T-helper 2 cell (primary cell): ENCODE measurements at places on chromosomes 5 and 9.

DNA sequence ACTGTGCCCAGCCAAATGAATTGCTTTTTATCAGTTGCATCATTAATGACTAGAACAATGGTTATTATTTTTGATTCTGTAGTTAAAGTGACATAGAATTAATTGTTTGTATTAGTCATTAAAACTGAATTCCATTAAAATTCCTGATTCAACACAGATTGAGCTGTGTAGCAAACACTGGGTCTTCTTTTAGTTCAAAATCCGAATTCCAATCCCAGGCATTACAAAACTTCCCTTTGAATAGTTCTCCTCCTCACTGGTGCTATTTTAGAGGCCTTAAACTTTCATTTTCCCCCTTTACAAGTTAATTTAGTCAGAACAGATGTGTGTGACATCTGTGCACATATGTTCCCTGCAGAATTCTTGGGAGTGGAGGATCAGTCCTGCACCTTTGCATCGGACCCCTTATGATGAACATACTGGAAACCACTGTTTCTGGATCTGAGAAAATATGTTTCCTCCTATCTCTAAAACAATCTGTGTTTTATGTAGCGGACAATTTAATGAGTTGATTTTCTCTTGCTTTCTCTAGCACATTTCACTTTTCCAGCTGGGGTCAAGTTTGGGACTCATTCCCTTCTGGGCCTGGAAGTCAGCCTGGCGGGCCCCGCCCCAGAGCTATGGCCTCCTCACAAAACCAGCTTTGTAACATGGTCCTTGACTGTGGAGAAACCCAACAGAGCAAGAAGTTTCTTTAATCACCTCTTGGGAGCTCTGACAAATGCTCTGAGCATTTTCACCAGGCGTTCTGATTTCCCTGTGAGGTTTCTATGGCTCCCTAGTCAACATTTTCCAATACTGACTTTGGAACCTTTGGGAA is 87.9 kb upstream of the MAMDC2 start:
- DNase-seq = no peak

GRCh38 chr9:98951967-98952366 is 8.3 kb downstream of the COL15A1 start:
- no peak for DNase-seq

GRCh38 chr5:179311581-179311980 is 33.7 kb downstream of the ADAMTS2 start:
- DNase-seq = no peak

DNA sequence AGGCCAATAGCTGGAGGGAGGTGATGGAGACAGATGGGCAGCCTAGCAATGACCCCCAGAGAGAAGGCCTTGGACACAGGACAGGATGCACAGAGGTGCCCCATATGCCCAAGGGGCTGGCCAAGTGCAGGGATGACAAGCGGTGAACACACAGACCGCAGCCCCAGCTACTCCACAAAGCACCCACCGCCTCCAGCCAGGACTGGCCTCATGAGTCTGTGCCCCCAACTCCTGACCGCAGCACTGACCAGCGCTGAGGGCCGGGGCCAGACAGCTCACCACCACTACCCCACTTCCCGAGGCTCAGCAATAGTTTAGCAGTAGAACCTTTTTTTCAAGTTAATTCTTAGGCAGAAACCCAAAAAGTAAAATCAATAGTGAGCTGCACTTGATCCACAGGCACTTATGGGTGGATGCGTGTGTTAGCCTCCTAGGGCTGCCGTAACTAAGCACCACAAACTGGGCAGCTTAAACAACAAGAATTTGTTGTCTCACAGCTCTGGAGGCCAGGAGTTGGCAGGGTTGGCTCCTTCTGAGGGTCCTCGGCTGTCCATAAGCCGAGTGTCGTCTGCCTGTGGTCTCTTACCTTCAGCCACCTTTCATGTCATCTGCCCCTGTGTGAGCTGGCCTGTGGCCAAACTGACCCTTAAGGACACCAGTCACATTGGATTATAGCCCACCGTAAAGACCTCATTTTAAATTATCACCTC is 14.1 kb downstream of the ROR2 start:
- no peak for DNase-seq
